WTC11 (cell line): ENCODE measurements at places on chromosomes 7 and 10. TPM values are rescaled to one million over a fixed set of nuclear protein-coding genes. Genes with fewer than 3 reads are reported as not detected.

Gene SPDYE2
- 0.15 to 0.23 TPM in 2 of 3 replicates, not detected in the other for total RNA-seq

GRCh38 chr7:146956321-146956720, 839.7 kb downstream of the CNTNAP2 start:
- no peak for DNase-seq

Gene PCLO
- total RNA-seq = 2.0 to 4.2 TPM (median 3.0 TPM) in 3 replicates

Gene PRPS1L1
- not detected in 3 replicates for total RNA-seq

GRCh38 chr7:4726566-4726965, 44.5 kb downstream of the FOXK1 start:
- DNase-seq = no peak

Gene EBF3
- total RNA-seq = 1.1 to 1.2 TPM (median 1.1 TPM) in 3 replicates

Gene EMX2
- total RNA-seq = not detected in 3 replicates

Gene SGCE
- 19.0 to 25.3 TPM (median 24.2 TPM) in 3 replicates for total RNA-seq

DNA sequence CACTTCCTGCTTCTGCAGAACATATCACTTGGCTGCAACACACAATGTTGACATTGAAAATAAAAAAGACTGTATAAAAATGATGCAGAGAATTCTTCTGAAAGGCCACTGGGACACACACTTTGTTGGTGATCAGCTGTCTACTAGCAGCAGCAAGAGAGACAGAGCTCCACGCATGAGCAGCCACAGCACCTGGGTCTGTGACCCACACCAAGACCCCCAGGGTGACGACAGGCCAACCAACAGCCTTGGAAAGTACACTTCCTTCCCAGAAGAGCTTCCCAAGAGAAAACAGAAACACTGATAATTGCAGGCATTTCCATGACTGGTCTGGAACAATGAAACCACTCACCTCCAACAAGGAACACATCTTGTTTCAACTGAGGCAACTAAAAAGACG, 239.0 kb downstream of the DIP2C start:
- no peak for DNase-seq

GRCh38 chr7:27873981-27874957, 134.3 kb downstream of the TAX1BP1 start:
- DNase-seq = no peak

DNA sequence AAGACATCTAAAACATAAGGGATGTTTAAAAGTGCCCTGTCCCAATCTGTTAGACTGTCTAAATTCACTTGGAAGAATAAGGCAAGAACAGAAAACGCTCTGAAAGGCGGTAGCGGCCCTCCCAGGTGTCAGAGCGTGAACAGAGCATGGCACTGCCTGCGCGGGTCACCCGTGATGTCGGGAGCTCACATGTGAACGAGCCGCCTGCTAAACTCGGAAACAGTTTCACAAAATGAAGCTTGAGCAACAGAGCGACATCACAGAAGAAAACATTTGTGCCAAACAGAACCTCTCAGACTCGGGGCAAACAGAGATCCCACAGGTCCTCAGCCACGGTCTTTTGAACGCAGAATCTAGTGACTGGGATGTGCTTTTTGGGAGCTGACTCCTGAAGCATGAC, 12.8 kb downstream of the BRI3 start:
- no peak for DNase-seq

Gene RELN
- 0.20 to 0.53 TPM (median 0.44 TPM) in 3 replicates for total RNA-seq

DNA sequence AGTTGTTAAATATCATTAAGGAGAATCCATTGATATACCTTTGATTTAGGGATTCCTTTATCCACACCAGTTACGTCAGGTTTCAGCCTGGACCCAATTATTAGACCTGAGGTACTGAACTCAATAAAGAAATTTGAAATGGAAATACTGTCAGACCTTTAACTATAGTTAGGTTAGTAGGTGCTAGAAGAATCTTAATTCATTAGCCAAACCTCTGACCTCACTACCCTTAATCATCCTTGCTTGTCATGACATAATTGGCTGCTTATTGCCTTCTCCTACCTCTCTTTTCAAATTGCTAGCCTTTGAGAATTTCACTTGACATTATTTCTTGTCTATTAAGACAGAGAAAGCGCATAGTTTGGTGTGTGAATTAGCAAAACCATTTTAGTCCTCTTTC, 27.1 kb downstream of the SMNDC1 start:
- no peak for DNase-seq

Gene DNAJC9
- 30.3 to 32.4 TPM (median 30.8 TPM) in 3 replicates for total RNA-seq

DNA sequence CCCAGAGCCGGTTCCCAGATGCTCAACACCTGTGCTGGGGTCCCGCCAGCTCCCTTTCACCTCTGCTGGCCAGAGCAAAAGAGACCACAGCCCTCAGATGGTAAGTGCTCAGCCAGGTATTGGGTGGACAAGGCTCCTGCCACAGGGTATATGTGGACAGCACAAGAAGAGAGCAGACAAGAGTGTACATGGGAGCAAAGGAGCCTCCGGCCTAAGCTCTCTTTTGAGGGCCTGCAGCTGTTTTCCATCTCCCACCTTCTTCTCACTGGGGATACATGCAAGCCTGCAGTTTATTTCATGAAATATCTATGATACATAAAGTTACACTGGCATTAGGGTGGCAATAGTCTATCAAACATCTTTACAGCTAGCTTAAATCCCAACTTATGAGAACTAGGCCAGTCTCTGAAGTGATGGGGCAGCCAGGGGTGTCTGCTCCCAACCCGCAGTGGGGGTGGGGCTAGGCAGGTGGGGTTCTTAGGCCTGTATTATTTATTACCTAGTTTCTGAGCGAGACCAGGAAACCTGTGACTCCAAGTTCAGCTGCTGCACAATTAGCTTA, 50.4 kb upstream of the DDC start:
- no peak for DNase-seq

- DNase-seq = no peak
These were observed 115.0 kb upstream of the KIF5B start for GRCh38 chr10:32171204-32171603.

- no peak for DNase-seq
These were observed 21.1 kb downstream of the FRMD4A start for GRCh38 chr10:14309593-14309992.

GRCh38 chr10:60759181-60759580, 19.1 kb upstream of the CDK1 start:
- peak; percentile 33 for DNase-seq

DNA sequence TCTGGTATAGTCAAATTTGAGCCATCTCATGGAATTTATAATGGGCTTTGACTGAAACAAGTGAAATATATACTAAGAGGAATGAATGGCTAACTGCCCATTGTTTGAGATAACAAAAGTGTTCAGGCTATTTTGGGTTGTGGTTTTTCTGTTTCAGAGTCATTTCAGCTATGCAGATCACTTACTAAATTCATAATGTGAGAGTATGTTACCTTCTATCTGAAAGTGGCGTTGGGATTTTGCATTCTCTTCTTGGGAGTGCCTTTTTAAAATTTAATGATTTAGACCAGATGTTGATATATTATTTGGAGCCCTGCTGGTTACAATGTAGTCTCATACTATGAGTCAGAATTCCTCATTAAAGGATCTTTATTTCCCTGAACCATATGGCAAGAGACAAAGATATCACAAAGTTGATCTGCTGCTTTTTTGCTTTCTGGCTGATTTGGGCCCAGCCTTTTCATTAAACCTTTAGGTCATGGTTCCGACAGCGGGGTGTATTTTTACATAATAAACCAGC, 10.4 kb downstream of the VCL start:
- DNase-seq = no peak

Gene RAB19
- 10.8 to 13.9 TPM (median 13.6 TPM) in 3 replicates for total RNA-seq

Gene EFCAB10
- total RNA-seq = 3.0 to 3.2 TPM (median 3.0 TPM) in 3 replicates

Gene ERVW-1
- total RNA-seq = 0.07 to 0.14 TPM in 2 of 3 replicates, not detected in the other

Gene THSD7A
- total RNA-seq = 0.66 to 1.1 TPM (median 0.68 TPM) in 3 replicates
